ENCODE measurements at places on chromosomes 4 and X. TPM values are rescaled to one million over a fixed set of nuclear protein-coding genes. Genes with fewer than 3 reads are reported as not detected.

EMD gene
- 57.4 TPM for total RNA-seq

PAGE2B gene
- total RNA-seq: not detected

SPANXA1 gene
- total RNA-seq: not detected

- DNase-seq: no peak
These were observed 82.3 kb downstream of the ATG4A start for GRCh38 chrX:108173874-108174273.

GRCh38 chrX:103629318-103630170, 769 bp downstream of the TCEAL1 start:
- no peak for DNase-seq

PSMD10 gene
- total RNA-seq: 31.9 TPM

GRCh38 chrX:20515841-20516461, 249.2 kb upstream of the RPS6KA3 start:
- no peak for DNase-seq

DNA sequence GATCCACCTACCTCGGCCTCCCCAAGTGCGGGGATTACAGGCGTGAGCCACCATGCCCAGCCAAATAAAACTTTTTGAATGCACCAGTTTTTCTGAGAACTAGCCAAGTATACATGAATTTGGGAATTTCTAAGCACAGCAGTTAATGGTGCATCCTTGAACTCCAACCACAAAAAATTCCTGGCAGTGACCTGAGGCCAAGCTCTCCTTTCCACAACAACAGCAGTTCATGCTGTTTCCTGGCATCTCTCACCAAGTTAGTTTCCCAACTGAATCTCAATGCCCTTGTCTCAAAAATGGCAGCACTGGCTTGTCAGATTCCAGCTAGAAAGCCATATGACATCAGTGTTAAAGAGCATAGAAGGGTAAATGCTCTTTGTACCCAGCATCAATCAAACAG, 15.9 kb upstream of the XKRX start:
- no peak for DNase-seq

GRCh38 chrX:136577552-136577951, 45.5 kb downstream of the VGLL1 start:
- no peak for DNase-seq

DNA sequence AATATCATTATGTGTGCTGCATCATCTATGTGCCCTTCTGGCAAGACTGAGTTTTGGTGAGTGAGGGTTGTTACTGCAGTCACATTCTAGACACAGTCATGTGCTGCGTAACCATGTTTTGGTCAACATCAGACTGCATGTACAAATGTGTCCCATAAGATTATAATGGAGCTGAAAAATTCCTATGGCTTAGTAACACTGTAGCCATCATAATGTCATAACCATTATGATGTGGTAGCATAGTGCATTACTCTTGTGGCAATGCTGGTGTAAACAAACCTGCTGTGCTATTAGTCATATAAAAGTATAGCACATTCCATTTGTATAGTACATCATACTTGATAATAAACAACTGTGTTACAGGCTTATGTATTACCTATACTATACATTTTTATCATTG, 198.1 kb upstream of the NUDT6 start:
- no peak for DNase-seq

ARX gene
- not detected for total RNA-seq

GRCh38 chrX:130144509-130144908, 21.1 kb downstream of the AIFM1 start:
- DNase-seq: no peak

DNA sequence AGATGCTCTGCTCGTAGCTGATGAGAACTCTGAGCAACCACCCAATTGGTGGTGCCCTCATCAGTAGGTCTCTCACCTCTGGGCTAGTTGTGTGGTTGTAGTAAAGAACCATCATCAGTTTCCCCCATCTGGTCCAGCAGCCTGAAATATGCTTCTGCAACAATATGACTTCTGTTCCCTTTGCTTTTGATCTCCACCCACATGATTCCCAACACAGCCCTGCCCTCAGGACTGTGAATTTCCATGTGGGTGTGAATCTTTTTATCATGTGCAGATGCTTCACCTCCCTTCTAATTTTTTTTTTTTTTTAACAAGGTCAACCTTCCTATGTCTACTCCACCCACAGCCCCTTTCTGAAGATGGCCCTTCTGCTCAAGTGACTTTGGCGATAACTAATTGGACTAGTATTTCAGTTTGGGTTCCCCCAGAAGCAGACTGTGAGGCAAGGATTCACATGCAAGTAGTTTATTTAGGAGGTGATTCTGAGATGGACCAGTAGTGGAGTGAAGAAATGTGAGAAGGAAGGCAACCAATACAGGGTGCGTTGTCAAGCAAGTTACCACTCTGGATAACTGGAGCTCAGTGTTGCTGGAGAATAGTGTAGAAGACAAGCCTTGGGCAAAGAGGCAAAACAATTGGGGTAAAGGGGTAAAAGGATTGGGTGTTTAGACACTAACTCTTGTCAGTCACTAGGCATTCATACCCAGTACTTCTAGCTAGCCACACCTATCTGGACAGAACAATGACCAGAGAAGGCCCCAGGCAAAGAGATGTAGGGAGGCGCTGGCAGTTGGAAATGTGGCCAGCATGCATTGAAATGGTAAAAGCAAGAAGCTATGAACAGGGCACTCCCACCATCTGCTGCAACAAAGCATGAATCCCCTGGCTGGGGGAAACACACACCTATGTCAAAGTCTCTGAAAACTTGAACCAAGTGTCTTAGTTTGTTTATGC, 466.2 kb downstream of the BCOR start:
- DNase-seq: no peak

DNA sequence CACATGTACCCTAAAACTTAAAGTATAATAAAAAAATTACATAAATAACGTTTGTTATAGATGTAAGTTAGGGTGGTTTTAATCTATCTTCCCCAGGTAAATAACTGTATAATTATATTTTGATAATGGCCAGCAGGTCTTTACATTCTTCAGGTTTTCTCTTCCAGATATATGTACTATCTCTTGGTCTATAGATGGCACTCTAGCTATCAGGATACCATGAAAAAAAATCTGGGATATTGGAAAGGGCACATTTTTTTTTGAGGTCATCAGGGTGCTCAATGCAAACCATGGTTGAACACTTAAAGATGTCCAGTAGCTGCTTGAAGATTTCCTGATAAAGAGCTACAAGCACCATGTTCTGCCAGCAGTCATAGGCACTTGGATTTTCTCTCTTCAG, 15.6 kb upstream of the ADH4 start:
- DNase-seq: no peak

DNA sequence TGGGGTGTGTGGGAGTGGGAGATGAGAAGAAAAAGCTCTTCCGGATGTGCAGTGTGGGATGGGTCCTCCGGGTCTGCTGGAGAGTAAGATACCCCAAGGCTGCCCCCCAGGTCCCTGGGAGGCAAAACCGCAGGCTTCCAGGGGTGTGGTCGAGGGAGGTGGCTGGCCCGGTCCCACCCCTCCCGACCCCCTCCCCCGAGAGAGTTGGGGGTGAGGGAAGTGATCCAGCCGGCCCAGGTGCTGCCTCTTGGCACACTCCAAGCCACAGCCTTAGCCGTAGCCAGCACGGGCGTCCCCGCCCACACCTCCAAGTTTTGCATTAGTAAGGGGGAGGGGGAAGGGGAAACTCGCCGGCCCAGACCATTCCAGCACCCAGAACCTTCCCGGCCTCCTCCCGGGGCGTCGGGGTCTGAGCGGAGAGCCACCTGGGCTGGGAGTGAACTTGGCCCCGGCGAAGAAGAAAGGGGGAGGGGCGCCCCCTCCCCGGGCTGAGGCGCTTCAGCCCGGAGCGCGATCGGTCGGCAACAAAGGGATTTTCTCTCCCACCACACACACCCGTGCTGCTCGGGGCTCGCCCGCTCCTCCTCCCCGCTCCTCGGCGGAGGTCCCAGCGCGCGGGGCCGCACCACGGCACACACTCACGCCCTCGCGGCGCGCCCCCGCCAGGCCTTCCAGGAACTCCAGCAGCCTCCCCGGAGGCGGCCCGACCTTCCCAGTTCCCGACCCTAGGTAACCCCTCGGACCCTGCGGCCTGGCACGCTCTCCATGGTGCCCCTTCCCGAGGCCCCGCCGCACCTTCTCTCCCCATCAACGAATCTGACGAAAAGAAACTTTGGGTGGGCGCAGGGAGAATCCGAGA, 14.4 kb downstream of the BCOR start:
- no peak for DNase-seq

WDR1 gene
- 249 TPM for total RNA-seq

GRCh38 chr4:18980516-18981233, 959.1 kb upstream of the LCORL start:
- no peak for DNase-seq

- DNase-seq: no peak
These were observed 131.2 kb downstream of the FRMPD4 start for GRCh38 chrX:12269484-12269883.

- DNase-seq: no peak
These were observed 13.3 kb upstream of the ABRAXAS1 start for GRCh38 chr4:83498187-83498586.

PAQR3 gene
- total RNA-seq: 7.2 TPM

DNA sequence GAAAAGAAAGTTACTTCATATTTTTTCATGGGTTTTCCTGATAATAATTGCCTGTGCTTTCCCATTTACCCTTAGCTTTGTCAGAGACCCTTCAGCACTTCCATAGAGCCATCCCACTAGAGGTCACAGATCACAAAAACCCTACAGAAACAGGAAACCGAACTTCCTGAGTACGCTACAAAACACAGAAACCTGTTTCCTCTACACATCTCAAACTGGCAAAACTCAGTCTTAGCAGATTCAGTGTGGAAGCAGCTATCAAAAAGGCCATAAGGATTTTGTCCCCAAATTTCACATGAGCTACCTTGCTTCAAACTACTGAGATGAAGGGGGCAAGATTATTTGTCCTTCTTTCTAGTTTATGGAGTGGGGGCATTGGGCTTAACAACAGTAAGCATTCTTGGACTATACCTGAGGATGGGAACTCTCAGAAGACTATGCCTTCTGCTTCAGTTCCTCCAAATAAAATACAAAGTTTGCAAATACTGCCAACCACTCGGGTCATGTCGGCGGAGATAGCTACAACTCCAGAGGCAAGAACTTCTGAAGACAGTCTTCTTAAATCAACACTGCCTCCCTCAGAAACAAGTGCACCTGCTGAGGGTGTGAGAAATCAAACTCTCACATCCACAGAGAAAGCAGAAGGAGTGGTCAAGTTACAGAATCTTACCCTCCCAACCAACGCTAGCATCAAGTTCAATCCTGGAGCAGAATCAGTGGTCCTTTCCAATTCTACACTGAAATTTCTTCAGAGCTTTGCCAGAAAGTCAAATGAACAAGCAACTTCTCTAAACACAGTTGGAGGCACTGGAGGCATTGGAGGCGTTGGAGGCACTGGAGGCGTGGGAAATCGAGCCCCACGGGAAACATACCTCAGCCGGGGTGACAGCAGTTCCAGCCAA, at the start of gene MMRN1:
Gene MMRN1 (plus strand): TSS at position 206 of the 902 bp plus-strand sequence. CDS start 118 bp downstream, at position 324.
- DNase-seq: no peak

DNA sequence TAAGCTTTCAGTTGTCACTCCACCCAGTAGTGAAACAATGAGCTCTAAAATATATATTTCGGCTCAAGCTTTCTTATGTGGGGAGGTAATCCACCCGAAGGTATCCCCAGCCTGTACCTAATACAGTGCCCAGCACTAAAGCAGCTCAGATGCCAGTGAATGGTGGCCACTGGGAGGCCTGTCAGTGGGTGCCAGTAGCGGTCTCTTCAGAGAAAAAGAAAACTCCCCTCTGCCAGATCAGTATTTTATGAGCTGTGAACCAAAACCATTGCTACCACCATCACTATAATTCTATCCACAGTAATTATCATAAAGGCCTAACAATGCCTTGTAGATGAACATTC, 835 bp upstream of the NFKB1 start:
- no peak for DNase-seq

DNA sequence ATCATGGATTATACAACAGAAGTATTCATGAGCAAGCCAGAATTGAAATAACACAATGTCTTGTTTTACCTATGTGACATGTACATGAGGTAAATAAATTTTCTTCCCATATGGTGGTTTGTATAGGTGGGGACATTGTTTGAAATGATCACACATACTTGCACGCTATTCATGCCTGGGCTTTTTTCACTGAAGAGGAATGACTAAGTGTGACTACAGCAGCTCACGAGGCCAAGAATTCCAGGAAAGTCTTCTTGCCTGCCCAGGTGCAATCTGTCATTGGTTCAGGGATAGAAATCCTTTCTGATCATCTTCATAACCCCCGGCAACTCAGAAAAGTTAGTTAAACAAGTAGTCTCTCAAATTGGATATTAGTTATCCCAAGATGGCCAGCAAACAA, 36.3 kb upstream of the AREG start:
- no peak for DNase-seq

DNA sequence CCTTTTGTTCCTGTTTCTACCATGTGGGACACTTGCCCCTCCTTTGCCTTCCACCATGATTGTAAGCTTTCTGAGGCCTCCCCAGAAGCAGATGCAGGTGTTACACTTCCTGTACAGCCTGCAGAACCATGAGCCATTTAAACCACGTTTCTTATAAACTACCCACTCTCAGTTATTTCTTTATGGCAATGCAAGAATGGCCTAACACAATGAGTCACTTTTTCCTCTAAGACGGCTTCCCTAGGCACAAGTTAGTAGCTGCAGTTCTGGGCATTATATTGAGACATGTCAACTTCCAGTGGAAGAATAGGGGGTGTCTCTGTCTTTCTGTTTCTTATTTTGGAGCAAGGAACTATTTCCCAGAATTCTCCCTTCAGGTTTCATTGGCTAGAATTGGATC, 32.9 kb upstream of the DIPK2B start:
- no peak for DNase-seq

DNA sequence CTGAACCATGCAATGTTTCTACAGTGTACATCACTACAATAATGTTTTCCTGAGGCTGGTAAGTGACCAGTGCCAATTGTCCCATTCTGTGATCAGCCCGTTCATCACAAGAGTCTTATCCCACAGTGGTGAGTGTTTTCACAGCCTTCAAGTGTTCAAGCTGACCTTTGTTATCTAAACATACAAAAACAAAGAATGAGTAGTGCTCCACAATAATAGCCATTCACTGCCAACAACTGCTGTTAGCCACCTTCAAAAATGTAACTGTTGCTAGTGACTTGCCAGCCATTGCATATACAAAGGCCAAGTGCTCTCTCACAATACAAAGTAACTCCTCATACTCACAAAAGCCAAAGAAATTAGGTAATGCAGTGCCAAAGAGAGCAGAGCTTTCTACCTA, 1084.1 kb downstream of the FAM133A start:
- DNase-seq: no peak

- DNase-seq: no peak
These were observed 19.2 kb downstream of the RFC1 start for GRCh38 chr4:39346856-39347519.

- no peak for DNase-seq
These were observed 901 bp downstream of the JADE1 start for GRCh38 chr4:128810331-128810870.

- no peak for DNase-seq
These were observed 190.7 kb downstream of the ZNF674 start for GRCh38 chrX:46354481-46354880.

KIF4A gene
- 0.13 TPM for total RNA-seq

- no peak for DNase-seq
These were observed 200.6 kb upstream of the GATB start for GRCh38 chr4:151961456-151961855.
